ENCODE measurements at places on chromosomes 12 and 14. TPM values are rescaled to one million over a fixed set of nuclear protein-coding genes. Genes with fewer than 3 reads are reported as not detected.

DNA sequence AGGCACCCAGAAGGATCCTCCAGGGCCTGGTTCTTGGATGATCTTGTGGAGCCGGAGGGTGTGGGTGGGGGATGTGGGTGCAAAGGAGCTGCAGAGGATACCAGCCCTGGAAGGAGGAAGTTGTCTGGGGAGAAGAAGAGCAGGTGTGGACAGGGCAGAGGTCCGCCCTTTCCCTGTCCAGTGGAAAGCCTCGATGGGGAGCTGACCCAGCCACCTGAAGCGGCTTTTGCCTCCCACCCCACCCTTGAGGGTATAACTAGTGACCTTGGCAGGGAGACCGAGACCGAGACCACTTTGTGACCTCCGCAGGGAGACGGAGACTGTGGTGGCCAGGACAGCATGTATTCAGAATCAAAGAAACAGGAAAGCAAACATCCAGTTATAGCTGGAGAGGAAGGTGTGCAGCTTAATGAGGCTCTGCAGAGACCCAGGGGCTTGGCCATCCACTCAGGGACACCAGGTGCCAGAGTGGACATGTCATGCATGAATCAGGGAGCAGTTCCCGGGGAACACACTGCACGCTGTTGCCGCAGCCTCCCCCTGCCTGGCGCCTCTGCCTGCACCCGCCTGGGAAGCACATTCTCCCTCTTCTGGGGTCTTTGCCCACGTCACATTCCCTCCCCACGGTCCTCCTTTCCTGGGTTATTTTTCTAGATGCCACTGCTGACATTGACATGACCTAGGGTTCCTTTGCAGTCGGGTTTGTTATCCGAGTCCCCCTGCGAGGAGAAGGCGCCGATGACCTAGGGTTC, 87.7 kb downstream of the ADGRD1 start:
- DNase-seq = no peak

Gene PPM1H
- polyA plus RNA-seq = 0.03 TPM

Gene SPTB
- not detected for polyA plus RNA-seq

Gene HHIPL1
- 6.5 TPM for polyA plus RNA-seq

Data from GM23248 (cell line).